ENCODE measurements at places on chromosomes 11 and 22. TPM values are rescaled to one million over a fixed set of nuclear protein-coding genes. Genes with fewer than 3 reads are reported as not detected.
A peak's percentile ranks its signal among the peaks of the same experiment; 100 is the strongest.

GRCh38 chr11:46666516-46666915, 33.9 kb downstream of the ARHGAP1 start:
- DNase-seq = peak; percentile 55

DNA sequence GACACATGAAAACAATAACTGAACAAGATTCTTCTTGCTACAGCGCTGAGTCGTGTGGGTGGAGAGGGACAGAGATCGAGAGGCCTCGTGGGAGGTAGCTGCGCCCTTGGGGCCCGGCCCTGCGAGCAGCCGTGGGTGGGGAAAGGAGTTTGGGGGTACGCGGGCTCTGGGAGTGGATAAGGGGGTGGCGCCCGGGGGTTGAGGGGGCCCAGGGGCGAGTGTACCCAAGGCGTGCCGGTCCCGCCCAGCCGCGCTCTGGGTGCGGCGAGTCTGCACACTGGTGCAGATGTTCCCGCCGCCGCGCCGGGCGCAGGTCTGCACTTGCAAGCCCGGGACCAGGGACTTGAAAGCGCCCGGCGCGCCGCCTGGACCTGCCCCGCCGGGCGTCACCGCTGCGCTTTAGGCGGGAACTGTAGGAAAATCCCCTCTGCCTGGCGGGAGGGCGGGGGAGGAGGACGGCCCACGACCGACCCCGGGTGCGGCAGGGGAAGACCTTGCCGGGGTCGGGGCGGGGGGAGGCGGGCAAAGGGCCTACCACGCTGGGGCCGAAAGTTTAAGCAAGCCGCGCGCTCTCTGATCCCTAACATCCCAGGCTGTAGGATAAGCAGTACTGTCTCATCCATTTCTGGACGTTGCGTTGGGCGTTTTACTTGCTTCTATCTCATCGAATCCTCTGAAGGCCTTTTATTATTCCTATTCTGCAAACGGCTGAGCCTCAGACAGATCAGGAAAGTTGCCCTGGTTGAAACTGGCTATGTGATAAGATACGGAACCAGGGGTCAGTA, 1.4 kb upstream of the KREMEN1 start:
- DNase-seq = no peak

DNA sequence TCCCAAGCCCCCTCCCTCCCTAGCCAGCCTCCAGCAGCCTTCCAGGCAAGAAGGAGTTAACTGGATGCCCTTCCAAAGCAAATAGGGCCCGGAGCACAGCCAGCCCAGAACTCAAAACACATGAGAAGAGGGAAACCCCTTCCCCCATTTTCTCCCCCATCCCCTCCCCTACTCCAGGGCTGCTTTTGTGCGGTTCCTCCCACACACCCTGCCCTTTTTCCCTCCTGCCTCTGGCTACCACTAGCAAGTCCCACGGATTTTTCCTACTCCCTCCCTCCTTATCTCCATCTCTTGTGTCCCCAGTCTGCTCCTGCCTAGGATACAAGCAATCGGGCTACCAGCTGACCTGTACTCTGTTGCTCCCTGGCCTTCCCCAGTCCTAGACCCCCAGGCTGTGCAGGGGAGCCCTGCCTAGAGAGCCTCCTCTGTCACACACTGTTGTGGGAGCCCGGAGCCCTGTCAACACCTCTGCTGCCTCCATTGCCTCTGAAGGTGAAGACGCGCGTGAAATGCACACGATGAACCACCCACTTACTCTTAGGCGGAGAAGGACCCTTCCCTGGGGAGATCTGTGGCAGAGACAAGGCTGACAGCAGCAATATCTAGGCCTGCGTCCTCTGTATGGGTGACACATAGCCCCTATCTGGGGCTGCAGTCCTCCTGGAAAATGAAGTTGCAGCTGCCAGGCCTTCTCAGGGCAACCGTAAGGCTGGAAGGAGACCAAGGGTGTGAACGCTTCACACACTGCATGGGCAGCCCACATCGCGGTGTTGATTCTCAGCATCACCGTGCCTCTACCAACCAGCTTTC, 282.8 kb downstream of the MN1 start:
- DNase-seq = no peak

GRCh38 chr11:63622323-63622722, 8.1 kb upstream of the PLAAT3 start:
- no peak for DNase-seq

Gene YPEL4
- 0.71 TPM for total RNA-seq

Gene IGSF9B
- total RNA-seq = 3.0 TPM

Gene ALG8
- 46.2 TPM for total RNA-seq

Gene CCDC179
- total RNA-seq = not detected

Gene DNAJB7
- not detected for total RNA-seq

GRCh38 chr11:60118338-60118737, 29.9 kb downstream of the MS4A2 start:
- DNase-seq = no peak

- no peak for DNase-seq
Observed at GRCh38 chr22:44677353-44677840, 24.6 kb upstream of the PRR5 start.

Gene RFPL1
- not detected for total RNA-seq
